ENCODE measurements at places on chromosomes 4 and X.

GRCh38 chr4:83852085-83852451 is 316.2 kb downstream of the GPAT3 start:
- DNase-seq: no peak

- no peak for DNase-seq
Observed at GRCh38 chr4:172813359-172813923, 355.2 kb upstream of the GALNT7 start.

DNA sequence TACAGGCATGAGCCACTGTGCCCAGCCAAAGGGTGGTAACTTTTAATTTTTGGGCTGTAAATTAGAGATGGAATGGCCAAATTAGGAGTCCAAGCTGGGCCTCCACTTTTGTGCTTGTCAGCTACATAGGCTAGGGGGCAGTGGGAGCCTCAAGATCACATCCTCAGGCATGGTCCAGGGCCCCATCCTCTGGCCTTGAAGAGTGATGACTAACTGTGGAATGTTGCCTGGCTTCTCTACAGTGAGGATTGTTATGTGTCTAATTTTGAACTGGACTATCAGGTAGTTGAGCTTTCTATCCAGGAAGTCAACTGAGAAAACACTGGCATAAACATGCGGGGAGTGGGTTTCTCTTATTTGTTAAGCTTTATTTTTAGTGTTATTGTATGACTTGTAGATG is 33.0 kb downstream of the CCNG2 start:
- DNase-seq: no peak

- DNase-seq: no peak
Observed at GRCh38 chr4:1234811-1235292, 14.1 kb downstream of the CTBP1 start.

GRCh38 chrX:134453631-134454030 is 6.3 kb upstream of the HPRT1 start:
- DNase-seq: no peak

- DNase-seq: no peak
Observed at GRCh38 chrX:68843992-68844391, 15.2 kb downstream of the EFNB1 start.

- DNase-seq: no peak
Observed at GRCh38 chr4:26181616-26182015, 139.2 kb upstream of the RBPJ start.

DNA sequence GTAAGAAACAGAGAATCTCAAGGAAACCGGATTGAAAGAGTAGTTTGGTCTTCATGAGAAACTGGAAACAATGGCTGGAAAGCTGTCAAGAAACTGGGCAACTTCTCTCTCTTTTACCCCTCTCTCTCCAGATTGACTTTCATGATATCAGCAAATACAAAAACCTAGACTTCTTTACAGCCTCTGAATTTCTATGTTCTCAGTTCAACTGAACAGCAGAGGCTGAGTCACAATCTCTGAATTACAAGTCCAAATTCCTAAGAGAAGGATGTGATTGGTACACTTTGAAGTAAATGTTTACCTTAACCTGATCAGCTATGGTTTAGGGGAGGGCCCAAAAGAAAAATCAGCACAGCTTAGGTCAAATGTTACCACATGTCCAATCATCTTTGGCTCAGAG is 974.9 kb downstream of the RPA4 start:
- no peak for DNase-seq

DNA sequence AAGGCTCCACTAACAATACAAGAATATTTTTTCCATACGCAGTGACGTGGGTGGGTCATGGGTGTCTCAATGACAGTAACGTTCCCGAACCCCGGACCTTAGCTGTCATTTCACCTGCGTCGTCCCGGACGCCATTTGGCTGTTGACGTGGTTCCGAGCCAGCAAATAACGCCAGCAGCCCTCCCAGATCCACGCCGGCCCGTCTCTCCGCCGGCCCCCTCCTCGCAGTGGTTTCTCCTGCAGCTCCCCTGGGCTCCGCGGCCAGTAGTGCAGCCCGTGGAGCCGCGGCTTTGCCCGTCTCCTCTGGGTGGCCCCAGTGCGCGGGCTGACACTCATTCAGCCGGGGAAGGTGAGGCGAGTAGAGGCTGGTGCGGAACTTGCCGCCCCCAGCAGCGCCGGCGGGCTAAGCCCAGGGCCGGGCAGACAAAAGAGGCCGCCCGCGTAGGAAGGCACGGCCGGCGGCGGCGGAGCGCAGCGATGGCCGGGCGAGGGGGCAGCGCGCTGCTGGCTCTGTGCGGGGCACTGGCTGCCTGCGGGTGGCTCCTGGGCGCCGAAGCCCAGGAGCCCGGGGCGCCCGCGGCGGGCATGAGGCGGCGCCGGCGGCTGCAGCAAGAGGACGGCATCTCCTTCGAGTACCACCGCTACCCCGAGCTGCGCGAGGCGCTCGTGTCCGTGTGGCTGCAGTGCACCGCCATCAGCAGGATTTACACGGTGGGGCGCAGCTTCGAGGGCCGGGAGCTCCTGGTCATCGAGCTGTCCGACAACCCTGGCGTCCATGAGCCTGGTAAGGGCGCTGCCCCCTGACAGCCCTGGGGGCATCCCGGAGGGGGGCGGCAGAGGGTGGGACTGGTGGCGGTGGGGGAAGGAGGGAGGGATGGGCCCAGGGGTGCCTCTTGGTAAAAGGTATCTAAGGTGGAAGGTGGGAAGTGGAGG is at the start of gene CPE:
CPE (plus strand) TSS at position 264 of the 933 bp plus-strand sequence; CDS start at position 478, 214 bp downstream.
- peak; percentile 24 for DNase-seq

DNA sequence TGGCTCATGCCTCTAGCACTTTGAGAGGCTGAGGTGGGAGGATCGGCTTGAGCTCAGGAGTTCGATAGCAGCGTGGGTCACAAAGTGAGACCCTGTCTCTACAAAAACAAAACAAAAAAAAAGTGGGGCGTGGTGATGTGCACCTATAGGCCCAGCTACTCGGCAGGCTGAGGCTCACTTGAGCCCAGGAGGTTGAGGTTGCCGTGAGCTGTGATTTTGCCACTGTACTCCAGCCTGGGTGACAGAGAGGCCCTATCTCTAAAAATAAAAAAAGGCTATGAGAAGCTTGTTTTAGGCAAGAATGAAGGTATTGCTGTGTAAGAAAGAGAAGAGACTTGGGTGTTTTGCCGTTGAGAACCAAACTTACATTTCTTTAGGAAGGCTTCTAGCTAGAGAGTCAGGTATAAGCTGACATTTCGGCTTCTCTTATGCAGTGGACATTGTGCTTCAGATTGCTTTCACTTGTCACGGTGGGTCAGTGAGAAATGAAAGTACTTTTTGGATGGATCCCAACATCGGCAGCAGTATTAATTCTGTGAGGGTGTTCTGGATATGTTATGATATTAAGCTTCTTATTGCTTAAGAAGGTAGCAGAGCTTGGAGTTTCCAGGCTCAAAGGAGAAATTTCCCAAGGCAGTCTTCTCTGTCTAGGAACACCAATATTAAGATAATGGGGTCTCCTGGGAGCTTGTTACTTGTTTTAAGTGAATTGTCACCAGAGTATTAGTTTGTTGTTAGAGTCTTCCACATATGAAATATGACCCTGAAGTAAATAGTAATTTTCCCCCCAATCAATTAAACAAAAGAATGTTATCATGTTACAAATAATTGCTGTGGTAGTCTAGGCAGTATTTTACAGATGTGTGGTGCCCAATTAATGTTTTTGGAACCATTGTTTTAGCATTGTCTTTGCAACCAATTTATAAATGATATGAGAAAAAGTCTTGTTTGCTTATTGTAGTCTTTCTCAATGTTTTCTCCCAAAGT is 17.6 kb downstream of the TMEM131L start:
- no peak for DNase-seq

GRCh38 chrX:2596555-2597255 is 94.4 kb upstream of the CD99 start:
- DNase-seq: no peak

- DNase-seq: no peak
Observed at GRCh38 chr4:121056066-121056465, 16.3 kb downstream of the NDNF start.

DNA sequence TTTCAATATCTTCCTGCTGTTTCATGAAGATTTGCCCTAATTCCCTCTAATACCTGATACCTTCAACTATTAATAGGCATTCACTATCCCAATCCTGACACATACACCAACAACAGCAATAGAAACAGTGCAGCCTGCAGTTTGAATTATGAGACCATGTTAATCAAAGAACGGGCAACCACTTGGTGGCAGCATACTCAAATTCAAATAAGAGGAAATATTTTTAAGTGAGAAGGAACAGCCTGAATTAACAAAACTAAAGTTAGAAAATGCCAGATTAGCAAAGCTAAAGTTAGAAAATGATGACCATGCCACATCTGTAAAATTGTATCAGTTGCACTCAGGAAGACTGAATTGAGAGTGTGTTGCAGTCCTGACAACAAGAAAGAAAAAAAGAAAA is 204.9 kb downstream of the SMARCA1 start:
- no peak for DNase-seq

GRCh38 chr4:16227462-16227868 is 1.2 kb upstream of the TAPT1 start:
- DNase-seq: peak; percentile 6

- DNase-seq: no peak
Observed at GRCh38 chr4:86156531-86156930, 203.3 kb downstream of the MAPK10 start.

DNA sequence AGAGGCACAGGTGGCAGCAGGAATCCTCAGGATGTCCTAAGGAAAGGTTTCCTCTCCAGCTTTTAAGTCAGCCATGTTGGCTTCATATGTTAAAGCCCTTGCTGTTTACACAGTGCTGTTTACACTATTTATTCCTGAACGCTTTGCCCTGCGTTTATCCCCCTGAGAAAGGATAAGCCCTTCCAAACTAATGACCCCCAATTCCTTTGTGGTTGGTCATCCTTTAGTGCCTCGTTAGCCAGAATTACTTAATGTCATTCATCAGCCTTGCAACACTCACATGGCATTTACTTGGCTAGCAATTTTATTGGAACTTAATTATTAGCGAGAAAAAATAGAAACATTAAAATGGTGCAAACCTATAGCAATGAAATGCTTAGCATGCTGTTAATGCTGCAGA is 23.8 kb downstream of the VCX2 start:
- DNase-seq: no peak

DNA sequence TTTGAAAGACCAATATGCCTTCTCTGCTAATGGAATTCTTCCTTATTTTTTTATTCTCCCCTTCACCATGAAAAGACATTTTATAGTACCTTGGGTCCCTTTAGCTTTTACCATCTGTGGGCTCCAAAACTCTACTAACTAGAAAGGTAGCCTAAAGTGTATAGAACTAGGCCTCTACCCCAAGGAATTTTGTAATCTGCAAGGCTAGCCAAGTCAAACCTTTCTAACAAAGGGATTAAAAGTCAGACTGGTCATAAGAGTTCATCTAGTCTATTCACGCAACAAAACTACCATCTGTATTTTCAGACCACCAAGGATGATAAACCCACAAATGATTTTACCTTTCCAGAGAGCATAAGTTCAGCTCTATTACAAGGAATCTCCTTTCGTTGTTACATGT is 189.5 kb upstream of the DCAF8L1 start:
- no peak for DNase-seq

GRCh38 chr4:186712690-186713089 is 11.0 kb downstream of the FAT1 start:
- DNase-seq: no peak

GRCh38 chr4:189659287-189659686 is 281.4 kb upstream of the FRG1 start:
- DNase-seq: no peak

- no peak for DNase-seq
Observed at GRCh38 chrX:112846782-112847181, 6.2 kb upstream of the AMOT start.

DNA sequence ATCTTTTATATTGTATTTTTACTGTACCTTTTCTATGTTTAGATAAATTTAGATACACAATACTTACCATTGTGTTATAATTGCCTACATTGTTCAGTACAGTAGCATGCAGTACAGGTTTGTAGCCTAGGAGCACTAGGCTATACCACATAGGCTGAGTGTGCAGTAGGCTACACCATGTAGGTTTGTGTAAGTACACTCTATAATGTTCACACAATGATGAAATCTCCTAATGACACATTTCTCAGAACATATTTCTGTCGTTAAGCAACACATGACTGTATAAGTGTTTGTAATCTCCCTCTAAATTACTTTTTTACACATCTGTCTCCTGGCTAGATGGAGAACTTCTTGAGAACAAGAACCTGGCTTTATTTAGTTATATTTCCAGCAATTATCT is 40.3 kb downstream of the UCHL1 start:
- DNase-seq: no peak

- no peak for DNase-seq
Observed at GRCh38 chrX:23820235-23820782, 37.3 kb downstream of the SAT1 start.

DNA sequence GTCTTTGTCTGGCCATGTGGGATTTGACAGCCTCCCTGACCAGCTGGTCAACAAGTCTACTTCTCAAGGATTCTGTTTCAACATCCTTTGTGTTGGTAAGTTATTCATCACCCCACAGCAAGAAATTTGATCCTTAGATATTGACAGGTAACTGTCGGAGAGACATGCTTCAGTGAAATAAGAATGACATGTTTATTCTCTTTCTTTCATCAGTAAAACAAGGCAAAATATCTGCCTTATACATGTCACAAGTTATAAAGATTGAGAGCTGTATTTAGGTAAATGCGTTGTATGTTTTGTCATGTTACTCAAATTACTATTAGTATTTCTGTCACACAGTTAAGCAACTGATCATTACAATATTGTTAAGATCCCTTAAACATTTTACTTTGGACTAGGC is 46.9 kb downstream of the SEPTIN11 start:
- no peak for DNase-seq

- no peak for DNase-seq
Observed at GRCh38 chr4:1323635-1324442, 23.2 kb upstream of the UVSSA start.

DNA sequence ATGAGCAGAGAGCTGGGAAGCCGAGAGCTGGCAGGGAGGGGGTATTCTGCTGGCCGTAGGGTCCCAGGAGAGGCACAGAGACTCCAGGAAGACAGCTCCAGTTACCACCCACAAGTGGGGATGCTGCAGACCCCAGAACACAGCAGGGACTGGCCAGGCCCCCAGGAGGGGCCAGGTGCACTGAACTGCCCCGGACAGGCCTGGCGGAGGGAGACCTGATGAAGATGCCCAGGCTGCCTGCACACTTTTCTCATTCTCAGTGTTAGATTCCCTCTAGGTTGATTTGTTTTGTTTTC is 110.8 kb downstream of the CPZ start:
- no peak for DNase-seq

- DNase-seq: no peak
Observed at GRCh38 chr4:166121897-166122296, 248.9 kb downstream of the TLL1 start.

- no peak for DNase-seq
Observed at GRCh38 chr4:30968926-30969325, 248.8 kb downstream of the PCDH7 start.

DNA sequence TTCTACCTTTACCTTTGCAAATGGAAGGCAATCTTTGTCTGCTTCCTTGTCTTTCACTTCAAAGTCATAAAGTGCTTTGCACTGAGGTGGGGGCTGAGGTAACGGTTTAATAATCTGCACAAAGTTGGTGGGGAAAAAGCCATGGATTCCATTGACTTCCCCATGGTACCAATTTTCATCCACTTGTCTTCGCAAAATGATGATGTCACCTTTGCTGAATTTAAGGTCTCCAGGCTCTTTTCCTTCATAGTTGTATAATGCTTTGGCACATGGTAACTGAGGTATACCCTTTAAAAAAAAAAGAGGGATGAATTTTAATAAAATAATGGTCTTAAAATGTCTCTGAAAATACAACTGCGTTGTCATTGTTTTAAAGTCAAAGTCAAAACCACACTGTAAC is 114.4 kb downstream of the SH3RF1 start:
- DNase-seq: no peak

GRCh38 chr4:7906171-7906701 is 33.4 kb downstream of the AFAP1 start:
- DNase-seq: no peak

GRCh38 chrX:109373468-109373867 is 108.4 kb downstream of the GUCY2F start:
- DNase-seq: no peak
